Stimulated activated CD8-positive, alpha-beta memory T cell treated with anti-CD3 and anti-CD28 coated beads, Interleukin-15, amount 100 ng/mL, for 24 hours (primary cell): ENCODE measurements at places on chromosomes 2 and 18.
A peak's percentile ranks its signal among the peaks of the same experiment; 100 is the strongest.

DNA sequence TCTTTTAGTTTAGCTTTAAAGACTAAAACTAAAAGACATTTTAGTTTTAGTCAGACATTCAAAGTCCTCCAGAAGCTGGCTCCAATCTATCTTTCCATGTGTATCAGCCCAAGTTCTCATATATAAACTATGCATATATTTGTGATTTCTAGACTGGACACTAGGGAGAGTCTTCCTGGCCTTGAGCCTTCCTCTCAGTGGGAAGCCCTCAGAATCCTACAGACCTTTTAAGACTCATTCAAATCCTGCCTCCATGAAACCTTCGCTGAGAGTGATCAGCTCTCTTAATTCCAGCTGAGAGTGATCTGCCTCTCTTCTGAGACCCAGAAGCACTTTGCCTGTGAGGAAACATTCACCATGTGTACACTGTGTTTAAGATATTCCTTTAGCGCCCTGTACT lies 452.7 kb downstream of the TGIF1 start:
- no peak for DNase-seq

- DNase-seq = no peak
These were observed 47.5 kb upstream of the MAP3K20 start for GRCh38 chr2:173028141-173028540.

DNA sequence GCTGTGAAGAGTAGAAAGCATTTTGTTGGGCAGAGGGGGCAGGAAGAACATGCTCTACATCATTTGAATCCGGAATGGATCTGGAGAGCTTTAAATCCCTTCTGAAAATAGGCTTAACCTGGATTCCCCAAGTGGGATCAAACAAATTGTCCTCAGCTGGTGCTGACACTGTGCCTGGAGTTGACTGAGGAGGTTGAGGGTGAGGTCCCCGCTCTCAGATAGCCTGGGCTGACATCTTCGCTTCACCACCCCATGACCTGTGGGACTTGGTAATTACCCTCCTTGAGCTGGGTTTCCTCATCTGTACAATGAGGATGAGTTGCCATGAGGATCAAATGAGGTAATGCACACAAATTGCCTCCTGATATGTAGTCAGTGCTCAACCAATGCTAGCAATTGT lies 117.8 kb upstream of the SMAD2 start:
- no peak for DNase-seq

- no peak for DNase-seq
These were observed 318.8 kb downstream of the CCDC85A start for GRCh38 chr2:56502616-56503015.

GRCh38 chr2:151299920-151300539 lies 10.6 kb upstream of the NMI start:
- DNase-seq = no peak

GRCh38 chr18:62811674-62812073 lies 96.3 kb downstream of the PHLPP1 start:
- no peak for DNase-seq

DNA sequence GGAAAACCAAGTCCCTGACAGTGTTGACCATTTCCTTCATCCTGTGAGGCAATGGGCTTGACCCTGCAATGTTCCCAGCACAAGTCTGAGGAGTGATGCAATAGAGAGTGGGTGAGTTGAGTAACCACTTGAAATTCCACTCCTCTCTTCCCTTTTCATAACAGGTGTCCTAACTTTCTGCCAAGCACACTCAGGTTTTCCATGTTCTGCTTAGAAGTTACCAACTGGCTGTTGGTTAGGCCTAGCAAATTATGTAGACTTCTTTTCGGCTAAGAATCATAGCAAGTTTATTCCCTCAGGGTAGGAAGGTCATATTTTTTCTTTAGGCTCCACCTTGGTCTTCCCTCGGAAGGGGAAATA lies 11.5 kb downstream of the GNLY start:
- DNase-seq = no peak

GRCh38 chr18:58299936-58300335 lies 255.9 kb downstream of the NEDD4L start:
- no peak for DNase-seq

- no peak for DNase-seq
These were observed 120.5 kb downstream of the LYPD6B start for GRCh38 chr2:149158957-149159356.

- no peak for DNase-seq
These were observed 210.9 kb upstream of the TMEM200C start for GRCh38 chr18:6106091-6106685.

DNA sequence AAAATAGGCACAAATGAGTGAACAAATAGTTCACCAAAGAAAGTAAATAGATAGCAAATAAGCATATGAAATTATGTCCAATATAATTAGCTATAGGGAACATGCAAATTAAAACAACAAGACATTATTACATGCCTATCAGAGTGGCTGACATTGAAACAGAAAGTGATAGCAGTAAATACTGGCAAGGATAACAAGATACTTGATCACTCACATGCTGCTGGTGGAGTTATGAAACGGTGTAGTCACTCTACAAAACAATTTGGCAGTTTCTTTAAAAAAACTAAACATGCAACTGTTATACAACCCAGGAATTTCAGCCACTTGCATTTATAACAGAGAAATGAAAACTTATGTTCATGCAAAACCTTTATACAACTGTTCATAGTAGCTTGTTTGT lies 439.2 kb upstream of the ACVR2A start:
- no peak for DNase-seq

- DNase-seq = no peak
These were observed 2.7 kb downstream of the GEN1 start for GRCh38 chr2:17756668-17757067.

DNA sequence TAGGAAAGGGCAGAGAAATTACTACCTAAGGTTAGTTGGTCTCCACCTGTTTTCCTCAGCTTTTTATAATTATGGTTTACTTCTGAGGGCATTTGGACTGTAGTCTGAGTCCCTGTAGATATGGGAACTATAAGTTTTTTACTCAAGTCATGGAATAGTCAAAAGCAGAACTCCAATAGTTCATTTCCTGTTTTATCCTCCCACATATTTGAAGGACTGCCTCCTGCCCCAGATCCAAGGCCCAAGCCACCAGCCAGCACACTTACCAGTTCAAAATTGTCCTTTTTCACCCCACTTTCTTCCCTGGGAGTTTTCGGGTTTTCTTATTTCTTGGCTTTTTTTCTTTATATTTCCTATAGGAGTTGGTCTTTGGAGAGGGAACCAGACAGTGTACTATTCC lies 164.1 kb downstream of the MBD5 start:
- DNase-seq = no peak

- DNase-seq = no peak
These were observed 254.6 kb downstream of the CDH20 start for GRCh38 chr18:61587865-61588264.

DNA sequence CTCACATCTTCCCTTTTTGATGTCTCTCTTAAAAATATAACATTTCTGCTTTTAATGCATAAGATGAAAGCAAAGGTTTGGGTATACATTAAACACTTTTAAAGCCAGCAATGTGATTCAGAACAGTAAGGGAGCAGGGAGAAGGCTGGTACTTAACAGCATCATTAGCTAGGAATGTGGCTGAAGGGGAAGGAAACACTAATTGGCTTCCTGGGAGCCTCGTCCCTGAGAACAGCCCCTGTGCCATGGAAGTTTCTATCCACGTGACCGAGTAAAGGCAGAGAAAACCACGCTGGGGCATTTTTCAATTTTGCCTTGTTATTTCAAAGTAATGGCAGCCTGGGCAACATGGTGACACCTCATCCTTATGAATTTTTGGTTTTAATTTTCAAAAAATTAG lies 109.2 kb upstream of the GPC1 start:
- DNase-seq = no peak

DNA sequence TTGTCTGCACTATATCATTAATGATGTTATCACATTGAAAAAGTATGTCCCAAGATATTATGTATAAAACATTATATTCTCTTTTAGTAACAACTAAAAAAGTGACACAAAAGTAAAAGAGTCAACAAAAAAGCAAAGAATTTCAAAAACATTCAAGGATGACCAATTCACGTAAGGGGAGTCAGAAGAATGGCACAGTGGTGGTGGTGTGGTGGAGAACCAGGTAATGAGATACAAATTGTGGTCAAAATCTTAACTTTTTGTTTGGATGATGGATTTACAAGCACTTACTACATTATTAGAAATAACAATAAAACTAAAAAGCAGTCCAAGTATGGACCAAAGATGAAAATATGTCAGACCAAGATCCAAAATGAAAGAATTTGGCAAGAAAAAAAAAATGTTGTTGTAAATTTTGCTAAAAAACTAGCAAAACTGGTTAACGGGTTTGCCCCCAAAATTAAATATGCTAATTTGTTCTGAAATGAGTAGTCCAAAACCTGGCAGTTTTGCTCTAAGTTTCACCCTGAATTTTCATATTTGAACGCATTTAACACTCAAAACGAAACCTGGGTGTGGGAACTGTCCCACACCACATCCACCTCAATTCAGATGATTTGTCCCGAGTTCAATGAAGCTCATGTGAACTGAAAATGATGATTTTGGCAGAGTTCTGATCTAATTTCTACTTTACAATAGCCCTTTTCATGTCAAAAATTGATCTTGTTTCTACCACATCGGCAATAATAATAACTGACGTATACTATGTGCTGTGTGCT lies 135.8 kb downstream of the IKZF2 start:
- DNase-seq = no peak

DNA sequence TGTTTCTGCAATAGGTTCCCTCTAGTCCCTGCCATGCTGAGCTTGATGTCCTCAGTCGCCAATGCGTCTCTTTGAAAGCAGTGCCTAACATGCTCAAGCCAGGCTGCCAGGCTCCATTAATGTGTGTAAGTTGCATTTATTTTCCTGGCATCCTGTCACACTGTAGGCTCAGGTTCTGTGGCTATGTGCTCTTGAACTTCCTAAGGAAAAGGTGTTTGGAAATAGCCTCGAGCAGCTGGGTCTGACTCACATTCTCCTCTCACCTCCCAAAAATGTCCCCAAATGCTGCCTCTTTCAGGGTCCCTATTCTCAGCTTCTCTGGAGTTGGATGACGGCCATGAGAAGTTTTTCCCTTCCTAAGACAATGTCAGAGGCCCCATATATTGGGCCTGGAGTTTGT lies 58.0 kb upstream of the SLC14A2 start:
- DNase-seq = no peak

DNA sequence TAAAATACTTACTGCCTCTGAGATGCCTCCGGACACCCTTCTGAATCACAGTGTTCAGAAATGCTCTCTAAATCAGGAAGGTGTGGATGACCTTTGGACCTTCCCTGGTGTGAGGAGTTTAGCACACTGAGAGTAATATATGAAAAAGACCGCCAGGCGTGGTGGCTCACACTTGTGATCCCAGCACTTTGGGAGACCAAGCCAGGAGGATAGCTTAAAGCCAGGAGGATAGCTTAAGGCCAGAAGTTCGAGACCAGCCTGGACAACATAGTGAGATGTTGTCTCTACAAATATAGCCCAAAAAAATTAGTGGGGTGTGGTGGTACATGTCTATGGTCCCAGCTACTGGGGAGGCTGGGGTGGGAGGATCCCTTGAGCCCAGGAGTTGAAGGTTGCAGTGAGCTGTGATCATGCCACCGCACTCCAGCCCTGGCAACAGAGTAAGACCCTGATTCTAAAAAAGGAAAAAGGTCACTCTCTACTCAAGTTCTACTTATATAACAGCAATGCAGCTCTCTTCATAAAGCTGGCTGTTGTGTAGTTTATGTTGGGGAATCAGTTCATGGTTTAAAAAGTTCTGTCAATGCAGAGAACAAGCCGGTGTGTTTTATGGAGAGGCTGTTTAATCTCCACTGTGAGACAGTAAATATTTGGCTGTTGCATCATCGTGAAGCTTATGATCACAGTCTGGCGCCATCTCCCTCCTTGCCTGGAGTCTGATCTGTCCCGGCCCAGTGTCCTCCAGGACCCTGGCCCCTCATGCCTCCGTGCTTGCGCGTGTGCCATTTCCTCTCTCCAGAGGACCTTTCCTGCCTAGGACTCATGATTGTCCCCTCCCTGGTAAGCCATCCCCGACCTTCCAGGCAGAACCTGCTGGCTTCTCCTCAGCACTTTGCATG lies 184.5 kb downstream of the FAM210A start:
- no peak for DNase-seq

GRCh38 chr2:223952280-223952968 lies 4.8 kb upstream of the MRPL44 start:
- DNase-seq = no peak

- no peak for DNase-seq
These were observed 84.8 kb downstream of the AQP4 start for GRCh38 chr18:26780520-26781325.

DNA sequence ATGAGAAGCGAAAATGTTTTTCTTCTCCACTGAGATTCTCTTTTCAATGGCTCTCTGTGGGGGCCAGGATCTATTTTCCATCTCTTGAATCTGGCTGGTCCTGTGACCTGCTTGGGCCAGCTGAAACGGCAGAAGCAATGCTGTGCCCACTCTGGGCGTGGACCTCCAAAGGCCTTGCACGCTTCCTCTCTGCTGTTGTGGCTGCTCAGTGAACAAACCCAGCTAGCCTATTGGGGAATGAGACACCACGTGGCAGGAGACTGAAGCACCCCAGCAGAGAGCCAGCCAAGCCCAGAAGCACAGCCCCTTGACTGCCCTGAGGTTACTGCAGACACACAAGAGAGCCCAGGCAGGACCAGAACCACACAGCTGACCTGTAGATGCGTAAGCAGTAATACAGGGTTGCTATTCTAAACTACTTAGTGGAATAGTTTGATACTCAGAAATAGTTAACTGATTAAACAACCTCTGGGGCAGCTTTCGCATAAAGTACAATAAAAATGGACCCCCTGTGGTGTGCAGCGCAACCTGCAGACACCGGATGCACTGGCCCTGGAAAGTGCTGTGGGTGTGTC lies 221.7 kb upstream of the SH3BP4 start:
- DNase-seq = no peak

- no peak for DNase-seq
These were observed 67.2 kb upstream of the RAB6C start for GRCh38 chr2:129912066-129912820.

- DNase-seq = peak; percentile 70
These were observed 133.4 kb downstream of the HDAC4 start for GRCh38 chr2:239267288-239267951.

GRCh38 chr18:40249390-40250080 lies 1705.5 kb upstream of the PIK3C3 start:
- no peak for DNase-seq

GRCh38 chr2:42142547-42143184 lies 26.5 kb upstream of the EML4 start:
- no peak for DNase-seq

DNA sequence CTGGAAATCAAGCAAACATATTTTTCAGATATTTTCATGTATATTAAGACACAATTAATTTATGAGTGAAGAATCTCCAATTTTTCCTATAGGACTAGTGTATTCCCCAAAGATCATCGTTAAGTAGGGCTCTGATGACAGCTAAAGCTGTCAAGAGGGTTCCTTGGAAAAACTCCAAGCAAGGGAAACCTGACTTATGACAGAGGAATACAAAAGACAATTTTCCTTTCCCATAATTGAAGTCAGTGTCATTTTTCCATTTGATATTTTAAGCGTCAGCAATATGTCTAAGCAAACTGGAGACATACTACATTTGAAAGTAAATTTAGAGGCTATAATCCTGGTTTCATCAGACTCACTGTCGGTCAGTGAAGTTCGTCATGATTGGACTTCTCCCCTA lies 36.1 kb downstream of the RIT2 start:
- DNase-seq = no peak
